ENCODE measurements at places on chromosomes 1 and 21. TPM values are rescaled to one million over a fixed set of nuclear protein-coding genes. Genes with fewer than 3 reads are reported as not detected.

CRYAA gene
- total RNA-seq, result not detected

ATAD3C gene
- total RNA-seq, result 0.09 TPM

NEXN gene
- total RNA-seq, result 19.3 TPM

RHBDL2 gene
- 3.8 TPM for total RNA-seq

SMYD2 gene
- 48.9 TPM for total RNA-seq

TIE1 gene
- total RNA-seq, result 9.2 TPM

SDHB gene
- total RNA-seq, result 99.8 TPM

C8A gene
- total RNA-seq, result under 0.01 TPM

AQP10 gene
- total RNA-seq, result 0.05 TPM

Measured in smooth muscle cell of the umbilical artery (primary cell).